ENCODE measurements at places on chromosomes 3 and 15.

DNA sequence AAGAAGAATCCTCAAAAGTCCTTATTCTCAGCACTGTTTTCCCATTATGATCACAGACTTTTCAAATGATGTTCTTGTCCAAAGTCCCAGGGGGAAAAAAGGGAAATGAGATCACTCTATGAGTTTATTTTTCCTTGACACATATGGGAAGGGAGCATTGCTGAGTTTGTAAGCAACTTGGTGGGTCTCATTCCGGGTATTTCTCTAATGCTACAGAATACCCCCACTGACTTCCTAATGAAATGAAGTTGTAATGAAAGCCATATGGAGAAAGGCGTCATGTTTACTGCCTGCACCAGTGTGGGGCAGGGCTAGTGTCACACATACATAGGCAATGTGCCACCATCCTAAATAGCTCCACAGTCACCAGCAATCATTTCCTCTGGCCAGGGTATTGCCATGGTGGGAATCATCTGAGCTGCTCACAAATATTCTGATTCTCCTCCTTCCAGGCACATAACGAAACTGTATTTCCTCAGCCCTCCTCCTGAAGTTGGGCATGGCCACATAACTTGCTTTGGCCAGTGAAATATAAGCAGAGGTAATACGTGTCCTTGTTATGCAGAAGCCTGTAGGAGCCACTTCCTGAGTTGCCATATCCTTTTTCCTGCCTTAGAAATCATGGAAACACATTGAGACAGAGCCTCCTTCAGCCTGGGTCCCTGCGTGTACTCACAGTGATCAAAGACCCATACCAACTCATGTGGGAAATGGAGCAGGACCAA lies 41.0 kb upstream of the C15orf61 start:
- no peak for DNase-seq

DNA sequence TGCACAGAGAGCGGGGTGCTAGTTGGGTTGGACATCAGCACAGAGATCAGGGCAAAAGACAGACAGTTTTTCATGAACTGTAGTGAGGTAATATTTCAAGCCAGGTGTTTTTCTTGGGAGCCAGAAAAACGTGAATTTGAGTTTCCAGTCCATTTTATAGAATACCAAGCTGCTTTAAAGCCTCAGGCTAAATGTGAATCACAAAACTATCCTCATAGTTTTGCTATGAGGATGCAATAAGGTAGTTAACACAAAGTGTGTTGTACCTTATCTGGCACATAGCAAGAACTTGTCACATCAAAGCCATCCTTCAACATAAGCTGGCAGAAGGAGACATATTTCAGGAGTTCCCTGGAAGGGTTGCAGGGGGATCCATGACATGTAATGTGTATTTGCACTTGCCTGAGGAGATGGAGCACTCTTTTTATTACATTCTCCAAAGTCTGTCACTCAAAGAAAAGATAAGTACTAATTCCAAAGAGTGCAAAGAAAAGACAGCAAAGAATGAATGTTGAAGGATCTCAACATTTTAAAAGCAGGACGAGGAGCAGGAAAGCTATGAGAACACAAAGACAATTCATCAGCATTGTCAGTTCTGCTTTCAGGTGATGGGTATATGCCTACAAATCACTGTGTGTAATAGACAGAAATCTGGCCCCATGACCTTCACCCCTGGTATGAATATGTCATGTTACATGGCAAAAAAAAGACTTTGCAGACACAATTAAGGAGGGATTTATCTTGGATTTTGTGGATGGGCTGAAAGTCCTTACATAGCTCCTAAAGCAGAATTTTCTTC lies 1046.4 kb downstream of the NTRK3 start:
- no peak for DNase-seq

GRCh38 chr3:172965256-172965655 lies 175.8 kb downstream of the SPATA16 start:
- no peak for DNase-seq

DNA sequence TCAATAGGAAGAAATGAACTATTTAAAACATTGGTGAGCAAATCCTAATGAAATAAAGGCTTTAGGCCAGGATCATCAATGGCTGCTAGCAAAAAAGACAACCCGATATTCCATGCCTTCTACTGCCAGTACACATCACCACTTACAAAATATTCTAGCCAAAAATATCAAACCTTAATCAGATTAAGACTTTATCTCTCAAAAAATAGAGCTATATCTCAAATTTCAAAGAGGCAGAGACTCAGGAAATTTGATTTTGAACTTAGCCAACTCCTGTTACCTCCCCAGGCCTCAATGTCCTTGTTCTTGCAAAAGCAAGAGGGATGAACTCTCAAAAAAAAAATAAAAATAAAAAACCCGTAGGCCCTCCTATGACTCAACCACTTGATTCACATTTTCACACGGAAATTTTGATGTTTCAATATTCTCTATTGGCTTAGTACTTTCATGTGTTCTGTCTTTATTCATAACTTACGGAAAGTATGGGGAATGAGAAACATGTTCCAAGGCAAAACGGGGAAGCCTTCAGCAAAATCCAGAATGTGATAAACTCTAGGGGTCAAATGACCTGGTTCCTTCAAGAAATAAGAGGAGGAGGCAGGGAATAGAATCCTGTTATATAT lies 273.3 kb upstream of the ZPLD1 start:
- no peak for DNase-seq

DNA sequence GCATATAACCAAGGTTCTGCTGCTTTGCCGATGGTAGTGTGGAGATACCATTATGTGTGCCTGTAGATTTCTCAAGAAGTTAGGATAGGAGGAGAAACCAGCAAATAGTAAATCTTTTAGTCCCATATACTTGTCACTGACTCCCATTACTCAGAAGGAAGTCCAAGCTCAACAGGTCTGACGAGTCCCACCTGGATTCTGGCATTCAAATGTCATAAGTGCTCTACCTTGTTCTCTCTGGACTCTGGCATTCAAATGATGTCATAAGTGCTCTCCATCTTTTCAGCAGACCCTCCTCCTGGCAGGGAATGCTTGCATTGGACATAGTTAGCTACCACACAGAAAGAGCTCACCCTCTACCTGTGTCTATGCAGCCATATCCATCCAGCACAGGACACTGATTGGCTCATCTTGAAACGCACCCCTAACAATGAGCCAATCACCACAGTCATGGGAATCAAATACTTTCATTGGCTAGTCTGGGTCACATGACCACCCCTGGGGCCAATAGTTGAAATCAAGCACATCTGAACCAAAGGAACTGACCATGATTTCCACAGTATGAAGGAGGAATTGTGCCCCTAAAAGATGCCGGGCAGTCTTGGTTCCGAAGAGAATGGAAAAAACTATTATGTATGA lies 205.0 kb upstream of the ADAMTS9 start:
- no peak for DNase-seq

GRCh38 chr15:45134682-45135604 lies 5.1 kb downstream of the DUOX1 start:
- no peak for DNase-seq

- no peak for DNase-seq
Observed at GRCh38 chr3:150682824-150683223, 20.9 kb downstream of the ERICH6 start.

- DNase-seq, result no peak
Observed at GRCh38 chr3:191070201-191070600, 128.8 kb upstream of the OSTN start.

GRCh38 chr3:57696801-57697321 lies 4.0 kb upstream of the DENND6A start:
- no peak for DNase-seq
